ENCODE measurements at places on chromosomes 5 and 9. TPM values are rescaled to one million over a fixed set of nuclear protein-coding genes. Genes with fewer than 3 reads are reported as not detected.
A peak's percentile ranks its signal among the peaks of the same experiment; 100 is the strongest.

Gene MYMK
- not detected for total RNA-seq

Gene CER1
- total RNA-seq, result not detected

Gene RNF183
- total RNA-seq, result not detected

Gene DAP
- 173 TPM for total RNA-seq

Gene IL7R
- total RNA-seq, result 0.44 TPM

Gene PHYHD1
- total RNA-seq, result 4.6 TPM

Gene GRM6
- total RNA-seq, result not detected

Gene UBE2QL1
- not detected for total RNA-seq

Gene PCDHGA9
- 1.9 TPM for total RNA-seq

Gene GDF9
- 0.30 TPM for total RNA-seq

DNA sequence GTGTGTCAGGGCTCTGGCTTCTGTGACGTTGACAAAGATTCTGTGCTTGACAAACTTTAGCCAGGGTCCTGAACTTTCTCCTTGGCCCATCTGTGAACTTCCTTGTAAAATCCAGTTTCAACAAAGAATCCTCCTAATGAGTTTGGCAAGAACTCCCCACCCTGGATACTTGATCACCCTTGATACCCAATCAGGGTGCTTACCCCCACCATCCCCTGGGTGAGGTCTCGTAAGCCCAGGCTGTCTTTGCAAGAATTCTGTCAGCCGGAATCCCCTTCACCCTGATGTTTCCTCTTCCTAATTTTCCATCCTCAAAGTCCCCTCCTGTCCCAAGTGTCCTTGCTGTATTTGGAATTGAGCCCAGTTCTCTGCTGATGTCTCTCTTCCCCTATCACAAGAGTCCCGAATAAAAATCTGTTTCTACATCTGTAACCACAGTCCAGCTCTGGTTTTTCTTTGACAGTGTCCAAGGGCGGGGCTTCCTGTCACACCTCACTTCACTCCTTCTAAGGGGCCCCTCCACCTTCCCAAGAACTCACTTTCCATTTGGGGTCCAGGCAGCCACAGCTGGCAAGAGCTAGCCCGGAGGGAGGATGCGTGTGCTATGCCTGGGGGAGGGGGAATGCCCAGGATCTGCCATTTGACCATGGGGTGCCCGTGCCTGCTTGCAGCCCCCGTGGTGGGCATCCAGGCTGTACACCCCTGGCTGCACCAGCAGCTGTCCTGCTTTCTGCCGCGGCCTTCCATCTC is 2.7 kb upstream of the CARD19 start:
- no peak overlapping the region for H3K4me3 ChIP-seq
- H3K27me3 ChIP-seq, result no peaks in the 10 kb centered on the region
- H3K4me1 ChIP-seq, result peaks cover 27% of the 10 kb centered on the region
- peak overlapping the region; percentile 12 for H3K27ac ChIP-seq

DNA sequence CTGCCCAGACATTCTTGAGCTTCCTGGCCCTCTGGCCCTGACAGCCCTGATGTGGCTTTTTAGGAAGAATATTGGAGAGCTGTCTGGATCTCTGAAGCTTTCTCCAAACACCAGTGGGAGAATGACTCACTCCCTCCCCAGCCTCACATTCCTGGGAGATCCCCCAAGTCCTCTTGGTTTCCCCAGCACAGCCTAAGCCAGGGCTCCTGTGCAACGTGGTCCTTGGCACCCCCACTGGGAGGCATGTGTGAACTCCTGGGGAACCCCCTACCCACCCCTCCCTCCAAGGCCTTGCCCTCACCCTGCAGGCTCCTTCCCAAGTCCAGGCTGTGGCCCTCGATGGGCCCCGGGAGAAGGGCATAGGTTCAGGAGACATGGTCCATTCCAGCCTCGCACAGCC is 12.7 kb downstream of the GLIPR2 start:
- H3K4me1 ChIP-seq, result peaks cover 45% of the 10 kb centered on the region
- H3K27ac ChIP-seq, result peak overlapping the region; percentile 78

GRCh38 chr9:70533492-70533891 is 119.0 kb upstream of the KLF9 start:
- peaks cover 26% of the 10 kb centered on the region for H3K4me1 ChIP-seq
- no peak overlapping the region for H3K4me3 ChIP-seq
- H3K36me3 ChIP-seq, result no peaks in the 10 kb centered on the region
- no peaks in the 10 kb centered on the region for H3K27me3 ChIP-seq
- DNase-seq, result no peak

- no peak for DNase-seq
- H3K4me3 ChIP-seq, result no peak overlapping the region
- no peaks in the 10 kb centered on the region for H3K4me1 ChIP-seq
- H3K27me3 ChIP-seq, result no peaks in the 10 kb centered on the region
- no peaks in the 10 kb centered on the region for H3K36me3 ChIP-seq
- H3K27ac ChIP-seq, result no peak overlapping the region
These were observed 74.1 kb downstream of the SLCO4C1 start for GRCh38 chr5:102221949-102222348.

DNA sequence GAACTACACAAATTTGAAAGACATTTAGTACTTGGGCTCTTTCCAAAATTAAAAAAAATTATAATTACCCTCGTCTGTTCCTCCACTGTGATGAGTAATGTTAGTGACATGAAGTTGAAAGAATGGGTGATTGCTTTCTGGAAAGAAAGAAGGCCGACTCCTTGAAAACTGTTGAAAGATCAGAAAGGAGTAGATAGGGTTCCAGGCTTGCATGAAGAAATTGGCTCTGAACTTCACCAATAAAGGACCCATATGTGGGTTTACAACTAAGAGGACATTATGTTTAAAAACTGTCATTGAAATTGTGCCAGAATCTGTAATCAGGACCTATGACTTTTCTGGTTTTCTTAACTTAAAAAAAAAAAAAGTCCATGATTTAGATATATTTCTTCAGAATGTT is 20.7 kb upstream of the MOCS2 start:
- H3K4me1 ChIP-seq, result peaks cover 17% of the 10 kb centered on the region
- DNase-seq, result no peak

GRCh38 chr5:2187687-2188086 is 305.0 kb upstream of the IRX4 start:
- H3K27me3 ChIP-seq, result no peaks in the 10 kb centered on the region
- H3K4me1 ChIP-seq, result no peaks in the 10 kb centered on the region
- no peak overlapping the region for H3K27ac ChIP-seq
- no peak overlapping the region for H3K4me3 ChIP-seq

GRCh38 chr9:111178331-111179055 is 140.2 kb upstream of the LPAR1 start:
- DNase-seq, result no peak
- H3K27me3 ChIP-seq, result no peaks in the 10 kb centered on the region
- H3K4me1 ChIP-seq, result peaks cover 23% of the 10 kb centered on the region
- peak overlapping the region; percentile 52 for H3K4me3 ChIP-seq
- peak overlapping the region; percentile 88 for H3K27ac ChIP-seq

GRCh38 chr9:109745335-109746283 is 34.4 kb upstream of the PALM2AKAP2 start:
- no peaks in the 10 kb centered on the region for H3K36me3 ChIP-seq
- H3K27ac ChIP-seq, result peak overlapping the region; percentile 54
- peak overlapping the region; percentile 42 for H3K4me3 ChIP-seq
- H3K27me3 ChIP-seq, result no peaks in the 10 kb centered on the region

DNA sequence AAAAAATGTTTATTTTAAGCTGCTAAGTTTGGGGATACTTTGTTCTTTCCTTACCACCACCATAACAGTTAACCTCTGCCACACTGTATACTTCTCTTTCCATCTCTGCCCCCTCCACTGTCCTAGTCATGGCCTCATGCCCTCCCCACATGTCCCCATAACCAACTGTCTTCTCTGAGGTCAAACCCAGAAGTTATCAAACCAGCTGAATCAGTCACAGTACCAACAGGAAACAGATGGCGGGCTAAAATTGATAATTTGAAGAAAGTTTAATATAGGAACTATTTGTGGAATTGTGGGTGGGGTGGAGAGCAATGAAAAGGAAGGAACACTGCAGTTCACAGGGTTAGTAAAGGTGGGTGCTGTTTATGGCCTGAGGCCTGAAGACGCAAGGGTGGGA is 5.7 kb upstream of the DCTN4 start:
- peaks cover 19% of the 10 kb centered on the region for H3K27me3 ChIP-seq
- no peaks in the 10 kb centered on the region for H3K36me3 ChIP-seq
- no peaks in the 10 kb centered on the region for H3K4me1 ChIP-seq

DNA sequence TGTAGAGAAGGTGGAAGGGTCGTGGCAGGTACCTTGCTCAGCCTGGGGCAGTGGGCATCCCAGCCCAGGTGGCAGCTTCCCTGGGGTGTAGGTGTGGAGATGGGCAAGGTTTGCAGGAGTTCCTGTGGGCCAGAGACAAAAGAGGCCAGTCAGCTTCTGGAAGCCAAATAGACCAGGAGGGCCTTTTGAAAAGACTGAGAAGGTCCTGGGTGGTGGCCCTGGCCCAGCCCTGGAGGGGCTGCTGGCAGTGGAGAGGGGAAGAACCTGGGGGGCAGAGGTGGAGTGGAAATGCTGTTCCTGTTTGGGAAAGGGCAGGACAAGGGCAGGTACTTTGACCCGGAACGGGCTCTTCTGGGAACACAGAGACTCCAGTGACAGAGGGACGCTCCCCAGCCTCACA is 7.0 kb upstream of the IL3 start:
- no peaks in the 10 kb centered on the region for H3K36me3 ChIP-seq
- H3K27ac ChIP-seq, result no peak overlapping the region
- H3K27me3 ChIP-seq, result peaks cover 25% of the 10 kb centered on the region
- peak; percentile 75 for DNase-seq

- no peak overlapping the region for H3K27ac ChIP-seq
- H3K27me3 ChIP-seq, result peaks cover 9% of the 10 kb centered on the region
- H3K4me3 ChIP-seq, result no peak overlapping the region
- no peaks in the 10 kb centered on the region for H3K36me3 ChIP-seq
These were observed 303.4 kb downstream of the ADGRV1 start for GRCh38 chr5:90861843-90862586.

DNA sequence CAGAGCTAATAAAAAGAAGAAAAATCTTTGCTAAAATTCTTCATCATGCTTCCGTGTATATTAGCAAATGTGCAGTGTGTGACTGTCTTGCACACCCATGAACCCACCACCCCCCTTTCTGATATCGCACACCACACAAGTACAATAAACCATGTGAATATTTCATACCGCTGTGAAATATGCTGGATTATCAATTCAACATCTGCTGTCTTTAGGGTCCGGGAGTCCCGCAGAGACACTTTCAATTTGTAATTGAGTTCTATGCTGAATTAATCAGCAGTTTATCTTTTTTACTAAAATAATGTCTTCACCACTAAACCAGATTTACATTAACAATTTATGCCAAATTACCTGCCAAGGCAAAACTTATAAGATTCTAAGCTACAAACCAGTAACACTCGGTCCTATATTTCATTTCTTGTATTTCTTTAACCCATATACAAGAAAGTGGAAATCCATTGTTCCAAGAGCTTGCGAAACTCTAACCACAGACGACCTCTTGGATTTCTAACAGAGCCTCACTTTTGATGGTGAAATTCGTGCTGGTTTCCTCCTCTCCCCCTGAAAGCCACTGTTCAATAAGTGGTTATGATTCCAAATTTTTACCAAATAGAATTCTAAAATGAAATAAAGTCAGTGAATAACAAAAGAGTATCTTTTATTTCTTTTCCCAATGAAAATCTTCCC is 44.2 kb downstream of the PSMB7 start:
- H3K36me3 ChIP-seq, result peaks cover 18% of the 10 kb centered on the region
- no peaks in the 10 kb centered on the region for H3K27me3 ChIP-seq

GRCh38 chr9:106432631-106433030 is 430.3 kb upstream of the ZNF462 start:
- H3K27ac ChIP-seq, result no peak overlapping the region
- H3K4me1 ChIP-seq, result no peaks in the 10 kb centered on the region
- H3K4me3 ChIP-seq, result no peak overlapping the region
- H3K36me3 ChIP-seq, result no peaks in the 10 kb centered on the region
- DNase-seq, result no peak

- peaks cover 14% of the 10 kb centered on the region for H3K27me3 ChIP-seq
- peaks cover 8% of the 10 kb centered on the region for H3K4me1 ChIP-seq
- no peak for DNase-seq
- H3K27ac ChIP-seq, result no peak overlapping the region
- H3K36me3 ChIP-seq, result no peaks in the 10 kb centered on the region
- H3K4me3 ChIP-seq, result no peak overlapping the region
These were observed 81.9 kb upstream of the FREM1 start for GRCh38 chr9:14992081-14992480.

DNA sequence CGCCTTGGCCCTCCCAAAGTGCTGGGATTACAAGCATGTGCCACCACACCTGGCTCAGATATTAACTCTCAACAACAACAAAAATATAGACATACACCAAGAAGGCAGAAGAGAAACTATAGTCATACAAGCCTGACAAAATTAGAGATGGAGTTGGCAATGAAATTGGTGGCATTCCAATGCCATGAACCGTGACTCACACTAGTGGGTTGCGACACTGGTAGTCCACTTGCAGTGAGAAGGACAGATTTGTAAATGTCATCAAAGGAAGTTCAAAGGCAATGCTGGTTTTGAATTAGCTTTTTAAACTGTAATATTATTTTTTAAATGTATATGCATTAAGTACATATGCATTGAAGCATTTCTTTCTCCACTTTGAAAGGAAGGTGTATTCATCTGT is 8.5 kb upstream of the DNAJC25 start:
- no peaks in the 10 kb centered on the region for H3K36me3 ChIP-seq
- DNase-seq, result no peak
- H3K4me1 ChIP-seq, result peaks cover 2% of the 10 kb centered on the region

DNA sequence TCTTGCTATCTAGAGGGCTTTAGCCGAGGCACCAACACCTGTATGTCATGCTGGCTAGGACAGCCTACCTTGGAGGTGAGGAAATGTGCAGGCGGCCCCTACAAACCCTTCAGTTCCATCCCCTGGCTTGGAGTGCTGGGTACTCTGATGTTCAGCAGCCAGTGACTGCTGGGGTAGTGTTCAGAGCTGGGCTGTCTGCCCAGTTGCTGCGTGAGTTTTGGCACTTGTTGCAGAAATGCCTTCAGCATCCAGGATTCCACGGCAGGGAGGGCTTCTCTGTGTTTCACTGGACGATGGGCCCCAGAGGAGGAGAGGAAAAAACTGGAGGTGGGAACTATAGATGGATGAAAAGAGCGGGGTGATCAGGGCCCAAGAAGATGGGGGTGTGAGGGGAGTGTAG is 10.4 kb downstream of the SWI5 start:
- H3K4me3 ChIP-seq, result no peak overlapping the region
- no peak overlapping the region for H3K27ac ChIP-seq
- peaks cover 7% of the 10 kb centered on the region for H3K36me3 ChIP-seq
- no peak for DNase-seq
- no peaks in the 10 kb centered on the region for H3K4me1 ChIP-seq
- H3K27me3 ChIP-seq, result no peaks in the 10 kb centered on the region
